ENCODE measurements at places on chromosomes 2 and 18. TPM values are rescaled to one million over a fixed set of nuclear protein-coding genes. Genes with fewer than 3 reads are reported as not detected.

Gene FAM124B
- total RNA-seq: 8.2 TPM

Gene NEU2
- not detected for total RNA-seq

Gene OTX1
- 0.82 TPM for total RNA-seq

Gene RNF181
- total RNA-seq: 51.8 TPM

Gene SRD5A2
- total RNA-seq: not detected

Gene FAM210A
- 29.8 TPM for total RNA-seq

Gene VWC2L
- 4.1 TPM for total RNA-seq

Gene HJURP
- total RNA-seq: 2.0 TPM

Gene NAT8
- total RNA-seq: not detected

Gene ANKAR
- total RNA-seq: 52.2 TPM

Gene RUFY4
- total RNA-seq: not detected

Gene PID1
- 36.7 TPM for total RNA-seq

Gene MOGAT1
- total RNA-seq: not detected

Gene CIB4
- total RNA-seq: not detected
